NCI-H1048 (cell line): ENCODE measurements at places on chromosomes 2 and 18.

GRCh38 chr2:46981662-46982350 lies 66.2 kb upstream of the MCFD2 start:
- DNase-seq = no peak

GRCh38 chr18:23033056-23033455 lies 99.9 kb downstream of the RBBP8 start:
- DNase-seq = no peak

GRCh38 chr2:68514316-68514929 lies 47.0 kb downstream of the APLF start:
- no peak for DNase-seq

- DNase-seq = no peak
Observed at GRCh38 chr2:223647258-223647952, 45.2 kb upstream of the SCG2 start.

GRCh38 chr2:156908825-156909224 lies 348.7 kb upstream of the GALNT5 start:
- DNase-seq = no peak

GRCh38 chr18:24027156-24027827 lies 12.7 kb downstream of the TTC39C start:
- DNase-seq = no peak

DNA sequence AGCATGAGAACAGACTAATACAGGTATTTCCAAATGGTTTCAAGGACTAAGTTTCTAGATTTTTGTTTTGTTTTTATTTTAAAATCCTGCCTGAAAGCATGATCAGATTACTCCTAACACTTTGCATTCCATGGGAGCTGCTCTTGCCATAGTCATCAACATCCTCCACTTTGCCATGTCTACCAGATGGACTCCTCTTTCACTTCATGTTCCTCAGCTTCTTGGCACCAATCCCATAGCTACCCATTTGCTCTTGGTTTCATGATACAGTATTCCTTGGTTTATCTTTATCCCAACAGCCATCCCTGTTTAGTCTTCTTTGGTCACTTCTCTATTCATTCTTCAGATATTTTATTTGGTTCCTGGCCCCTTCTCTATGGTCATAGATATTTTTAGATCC lies 154.2 kb upstream of the CCDC195 start:
- no peak for DNase-seq

- DNase-seq = no peak
Observed at GRCh38 chr2:241777170-241777685, 606 bp downstream of the GAL3ST2 start.

DNA sequence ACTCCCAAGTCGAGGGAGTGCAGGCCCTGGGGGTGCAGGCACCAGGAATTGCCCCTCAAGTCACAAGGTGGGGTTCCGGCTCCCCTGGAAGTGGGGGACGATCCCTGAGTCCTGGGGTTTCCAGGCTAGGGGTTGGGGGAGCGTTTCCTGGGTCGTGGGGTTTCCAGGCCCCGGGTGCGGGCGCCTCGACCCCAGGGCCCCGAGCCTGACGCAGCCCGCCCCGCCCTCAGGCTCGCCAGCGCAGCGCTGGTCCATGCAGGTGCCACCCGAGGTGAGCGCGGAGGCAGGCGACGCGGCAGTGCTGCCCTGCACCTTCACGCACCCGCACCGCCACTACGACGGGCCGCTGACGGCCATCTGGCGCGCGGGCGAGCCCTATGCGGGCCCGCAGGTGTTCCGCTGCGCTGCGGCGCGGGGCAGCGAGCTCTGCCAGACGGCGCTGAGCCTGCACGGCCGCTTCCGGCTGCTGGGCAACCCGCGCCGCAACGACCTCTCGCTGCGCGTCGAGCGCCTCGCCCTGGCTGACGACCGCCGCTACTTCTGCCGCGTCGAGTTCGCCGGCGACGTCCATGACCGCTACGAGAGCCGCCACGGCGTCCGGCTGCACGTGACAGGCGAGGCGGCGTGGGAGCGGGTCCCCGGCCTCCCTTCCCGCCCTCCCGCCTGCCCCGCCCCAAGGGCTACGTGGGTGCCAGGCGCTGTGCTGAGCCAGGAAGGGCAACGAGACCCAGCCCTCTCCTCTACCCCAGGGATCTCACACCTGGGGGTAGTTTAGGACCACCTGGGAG lies 12.0 kb downstream of the SIGLEC15 start:
- DNase-seq = no peak

DNA sequence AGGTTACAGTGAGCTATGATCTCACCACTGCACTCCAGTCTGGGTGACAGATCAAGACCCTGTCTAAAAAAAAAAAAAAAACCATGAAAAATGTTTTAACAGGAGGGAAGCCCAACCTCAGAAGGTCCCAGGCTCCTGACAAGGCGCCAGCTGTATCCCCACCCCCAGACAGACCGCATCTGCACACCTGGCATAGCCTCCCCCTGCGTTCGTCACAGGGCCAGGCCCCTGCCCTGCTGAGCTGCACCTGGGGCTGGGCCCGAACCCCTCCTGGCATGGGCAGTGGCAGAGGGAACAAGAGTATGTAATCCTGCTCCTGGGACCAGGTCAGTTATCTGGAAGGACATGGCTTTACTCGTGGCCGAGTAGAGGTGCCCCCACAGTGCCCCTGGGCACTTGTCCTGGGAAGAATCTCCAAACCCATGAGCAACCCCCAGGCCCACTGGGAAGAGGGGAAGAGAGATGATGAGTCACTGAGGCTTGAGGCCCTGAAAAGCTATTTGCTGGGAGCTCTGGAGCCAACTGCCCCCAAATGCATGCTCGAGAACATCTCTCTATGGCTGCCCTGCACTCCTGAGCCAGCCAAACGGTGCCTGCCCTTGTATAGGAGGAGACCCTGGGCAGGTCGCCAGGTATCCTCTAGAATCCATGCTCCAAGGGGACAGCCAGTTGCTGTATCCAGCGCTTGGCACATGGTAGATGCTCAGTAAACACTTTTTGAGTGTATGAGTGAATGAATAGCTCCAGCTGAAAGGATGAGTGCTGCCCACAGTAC lies 265.5 kb downstream of the ATAD2B start:
- DNase-seq = no peak

GRCh38 chr2:15149063-15149462 lies 412.1 kb downstream of the NBAS start:
- DNase-seq = no peak

DNA sequence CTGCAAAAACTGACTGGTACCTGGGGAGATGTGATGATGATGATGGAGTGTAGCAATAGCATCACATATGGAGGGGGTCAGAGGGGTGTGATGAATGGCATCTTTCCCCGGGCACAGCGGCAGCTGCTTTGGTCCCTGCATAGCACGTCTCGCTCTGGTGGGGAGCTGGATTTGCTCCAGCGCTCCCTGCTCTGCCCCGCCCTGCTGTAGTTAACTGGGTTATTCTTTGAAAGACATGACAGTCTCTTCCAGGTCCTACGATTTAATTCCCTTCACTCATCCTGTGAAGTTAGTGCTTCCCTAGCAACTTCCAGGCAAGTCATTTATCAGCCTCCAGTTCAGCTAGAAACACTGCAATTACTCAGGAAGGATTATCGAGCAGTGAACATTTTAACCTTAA lies 463.1 kb downstream of the TSN start:
- no peak for DNase-seq

- no peak for DNase-seq
Observed at GRCh38 chr2:5798084-5798483, 105.9 kb downstream of the SOX11 start.

DNA sequence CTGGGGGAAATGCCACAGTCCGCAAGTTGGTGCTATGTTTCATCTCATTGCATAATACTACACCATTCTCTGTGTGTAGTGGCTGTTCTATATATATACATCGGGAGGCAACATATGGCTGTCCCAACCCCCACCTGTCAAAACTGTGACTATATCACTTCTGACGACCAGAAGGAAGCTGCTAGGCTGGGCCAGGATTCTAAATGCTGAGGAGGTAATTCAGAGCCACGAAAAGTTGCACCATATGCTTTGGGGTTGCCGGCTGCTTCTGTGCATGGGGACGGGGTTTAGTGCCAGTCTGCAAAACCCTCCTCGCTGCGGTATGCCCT lies 117.3 kb downstream of the MSH2 start:
- DNase-seq = no peak

- no peak for DNase-seq
Observed at GRCh38 chr2:8247905-8248622, 433.8 kb upstream of the ID2 start.

- no peak for DNase-seq
Observed at GRCh38 chr2:145029873-145030272, 510.0 kb upstream of the ZEB2 start.

DNA sequence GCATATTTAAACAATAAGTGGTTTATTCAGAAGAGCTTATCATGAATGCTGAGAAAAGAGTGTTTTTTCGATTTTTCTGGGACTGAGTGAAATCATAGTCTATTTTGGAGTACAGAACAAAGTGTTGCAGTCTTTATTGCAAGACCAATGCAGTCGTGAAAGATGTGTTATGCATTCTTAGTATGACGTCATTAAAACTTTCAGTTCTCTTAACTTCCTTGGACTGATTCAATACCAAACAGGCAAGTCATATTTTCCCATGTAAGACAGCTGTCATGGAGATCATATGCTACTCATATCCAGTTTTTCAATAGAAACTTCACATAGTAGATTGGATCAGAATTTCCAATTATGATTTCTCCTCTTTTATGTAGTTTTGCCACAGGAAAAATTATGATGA lies 92.6 kb downstream of the RIT2 start:
- DNase-seq = no peak

DNA sequence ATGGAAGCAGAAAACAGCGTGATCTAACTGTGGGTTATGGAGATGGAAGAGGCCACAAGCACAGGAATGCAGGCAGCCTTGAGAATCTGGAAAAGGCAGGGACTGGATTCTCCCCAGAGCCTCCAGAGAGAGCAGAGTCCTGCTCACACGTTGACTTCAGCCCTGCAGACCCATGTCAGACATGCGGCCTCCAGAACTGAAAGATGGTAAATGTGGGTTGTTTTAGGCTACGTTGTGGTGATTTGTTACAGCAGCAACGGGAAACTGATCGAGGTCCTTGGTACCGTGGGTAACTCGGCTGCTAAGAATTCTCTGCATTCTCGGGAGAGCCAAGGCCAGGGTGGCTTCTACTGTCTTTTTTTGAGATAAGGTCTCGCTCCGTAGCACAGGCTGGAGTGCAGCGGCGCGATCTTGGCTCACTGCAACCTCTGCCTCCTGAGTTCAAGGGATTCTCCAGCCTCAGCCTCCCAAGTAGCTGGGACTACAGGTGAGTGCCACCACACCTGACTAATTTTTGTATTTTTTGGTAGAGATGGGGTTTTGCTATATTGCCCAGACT lies 97.1 kb downstream of the ACKR3 start:
- DNase-seq = no peak

- no peak for DNase-seq
Observed at GRCh38 chr2:235366807-235367206, 127.0 kb upstream of the AGAP1 start.

DNA sequence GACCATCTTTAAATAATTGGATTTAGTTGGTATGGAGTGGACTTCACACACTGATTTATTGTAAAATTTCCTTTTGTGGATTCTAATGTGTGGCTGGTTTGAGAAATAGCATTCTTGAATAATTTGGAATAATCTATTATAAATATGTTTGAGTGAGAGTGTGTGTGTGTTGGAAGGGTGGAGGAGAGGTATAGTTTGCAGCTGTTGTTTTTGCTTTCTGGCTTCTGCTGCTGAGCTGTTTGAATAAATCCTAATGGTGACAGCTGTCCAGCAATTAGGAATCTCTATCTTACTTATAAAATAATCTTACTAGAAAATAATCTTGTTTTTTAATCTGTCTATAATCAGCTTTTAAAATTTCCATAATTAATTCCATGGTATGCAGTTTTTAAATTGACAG lies 1283.0 kb upstream of the CDH2 start:
- DNase-seq = no peak

DNA sequence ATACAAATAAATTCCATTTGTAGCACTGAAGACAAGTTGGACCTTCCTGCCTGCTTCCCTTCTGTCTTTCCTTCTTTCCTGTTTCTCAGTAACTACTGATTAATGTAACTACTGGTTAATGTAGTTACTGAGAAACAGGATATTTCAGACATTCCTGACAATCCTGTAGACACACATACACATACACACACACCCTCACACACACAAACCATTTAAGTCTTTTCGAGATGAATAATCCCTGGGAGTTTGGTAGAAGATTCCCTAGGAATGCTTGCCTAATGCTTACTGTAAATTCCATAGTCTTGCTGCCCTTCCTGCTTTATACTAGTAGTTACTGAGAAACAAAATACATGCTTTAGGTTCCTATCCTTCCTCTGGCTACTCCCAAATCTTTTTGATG lies 83.9 kb downstream of the PIK3C3 start:
- DNase-seq = no peak

DNA sequence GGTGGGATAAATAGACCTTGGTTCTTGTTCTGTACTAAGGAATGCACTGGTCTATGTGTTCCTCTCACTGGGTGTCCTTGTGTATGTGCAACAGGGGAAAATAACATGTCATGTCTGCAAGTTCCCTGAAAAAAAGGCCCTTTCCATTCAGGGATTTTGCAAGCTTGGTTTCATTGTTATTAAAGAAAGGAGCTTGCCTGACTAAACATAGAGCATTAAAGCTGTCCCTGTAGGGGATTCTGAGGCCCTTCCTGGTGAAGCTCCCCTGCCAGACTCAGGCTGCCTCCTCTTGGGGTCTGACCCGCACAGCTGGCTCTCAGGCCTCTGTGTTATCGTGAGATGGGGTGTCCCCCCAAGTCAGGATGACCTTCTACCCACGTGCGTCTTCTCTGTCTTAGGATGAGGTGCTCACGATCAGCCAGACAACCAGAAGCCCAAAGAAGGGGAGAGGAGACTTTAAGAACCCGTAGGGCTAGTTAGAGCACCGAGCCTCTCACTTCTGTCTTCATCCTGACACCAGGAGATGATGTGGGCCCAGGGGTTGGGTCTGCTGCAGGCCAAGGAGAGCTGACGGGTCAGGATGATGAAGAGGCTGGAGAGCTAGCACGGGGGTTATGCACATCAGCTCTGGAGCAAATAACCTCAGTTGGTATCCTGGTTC lies 21.2 kb downstream of the CAPG start:
- no peak for DNase-seq

- DNase-seq = no peak
Observed at GRCh38 chr2:867296-867695, 83.4 kb upstream of the SNTG2 start.
